ENCODE measurements at places on chromosomes 5 and 9.

DNA sequence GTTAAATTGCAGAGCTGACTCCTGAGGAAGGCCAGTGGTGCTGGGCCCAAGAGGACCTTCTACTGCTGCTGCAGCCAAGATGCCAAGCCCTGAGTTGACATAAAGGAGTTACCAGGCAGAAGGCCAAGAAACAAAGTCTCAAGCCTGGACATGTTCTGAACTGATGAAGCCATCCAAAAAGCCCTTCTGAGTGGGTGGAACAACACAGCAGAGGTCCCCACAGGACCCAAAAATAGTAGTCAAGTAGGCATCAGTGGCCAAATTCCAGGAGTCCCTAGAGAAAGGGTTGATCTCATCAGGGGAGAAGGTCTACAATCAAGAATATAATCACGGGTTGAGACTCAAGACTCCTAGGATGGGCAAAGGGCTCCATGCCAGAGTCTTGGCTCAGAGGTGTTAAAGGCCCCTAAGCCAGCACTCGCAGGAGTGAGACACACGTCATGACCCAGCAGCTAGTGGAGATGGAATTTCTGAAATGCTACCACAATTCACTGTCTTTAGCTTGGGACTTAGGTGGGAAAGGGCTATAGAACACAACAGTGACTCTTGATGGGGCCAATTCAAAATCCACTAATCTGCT lies 119.7 kb downstream of the FANCC start:
- DNase-seq, result no peak

- no peak for DNase-seq
These were observed 17.4 kb upstream of the SPDL1 start for GRCh38 chr5:169566202-169566601.

GRCh38 chr9:124481115-124481514 lies 26.1 kb downstream of the NR5A1 start:
- DNase-seq, result no peak

GRCh38 chr9:137281345-137282116 lies 4.0 kb downstream of the TOR4A start:
- DNase-seq, result no peak

GRCh38 chr5:178683783-178684182 lies 46.7 kb downstream of the ZNF354A start:
- DNase-seq, result no peak

- DNase-seq, result no peak
These were observed 106.3 kb upstream of the NR3C1 start for GRCh38 chr5:143509758-143510221.

DNA sequence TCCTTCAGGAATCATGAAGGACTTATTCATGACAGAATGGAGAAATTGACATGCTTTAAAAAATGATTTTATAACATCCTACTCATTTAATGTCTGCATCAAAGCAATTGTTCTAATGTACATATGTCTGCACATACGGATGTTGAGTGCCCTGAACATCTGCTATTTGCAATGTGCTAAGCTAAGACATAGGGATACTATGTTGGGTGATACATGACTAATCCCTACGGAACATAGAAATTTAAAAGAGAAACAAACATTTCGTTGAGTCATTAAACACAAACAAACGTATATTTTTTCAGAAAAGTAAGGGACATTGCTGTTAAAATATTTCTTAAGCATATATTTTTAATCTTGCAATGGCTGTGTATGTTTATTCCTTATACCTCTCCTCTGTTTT lies 686.5 kb upstream of the ADAMTS16 start:
- DNase-seq, result no peak

Measured in stimulated activated CD8-positive, alpha-beta memory T cell treated with anti-CD3 and anti-CD28 coated beads, Interleukin-15, amount 100 ng/mL, for 4 hours (primary cell).